Thoracic aorta (tissue), 2 donors: ENCODE measurements at places on chromosomes 2 and 18. TPM values are rescaled to one million over a fixed set of nuclear protein-coding genes. Genes with fewer than 3 reads are reported as not detected.

GRCh38 chr2:101403745-101404144, 16.4 kb upstream of the CREG2 start:
- no peak for DNase-seq

GRCh38 chr2:9378433-9379390, 44.6 kb downstream of the ITGB1BP1 start:
- peak; percentile 26 for DNase-seq

DNA sequence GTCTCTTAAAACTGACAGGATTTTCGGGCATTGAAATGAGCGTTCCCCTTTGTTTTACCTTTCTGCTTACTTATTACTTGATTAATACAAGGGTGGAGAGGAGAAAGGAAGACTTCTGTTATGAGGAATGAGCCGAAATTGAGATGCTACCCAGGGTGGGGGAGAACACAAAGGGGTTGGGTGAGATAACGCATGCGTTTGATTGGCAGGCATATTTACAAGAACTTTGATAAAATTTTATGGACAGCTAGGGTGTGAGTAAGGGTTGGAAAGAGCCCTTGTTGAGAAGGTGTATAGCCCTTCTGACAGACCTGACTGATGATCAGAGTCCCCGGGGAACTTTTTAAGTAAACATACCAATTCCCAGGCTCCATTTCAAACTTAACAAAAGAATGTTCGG, 1.8 kb downstream of the RNF138 start:
- DNase-seq: no peak

DNA sequence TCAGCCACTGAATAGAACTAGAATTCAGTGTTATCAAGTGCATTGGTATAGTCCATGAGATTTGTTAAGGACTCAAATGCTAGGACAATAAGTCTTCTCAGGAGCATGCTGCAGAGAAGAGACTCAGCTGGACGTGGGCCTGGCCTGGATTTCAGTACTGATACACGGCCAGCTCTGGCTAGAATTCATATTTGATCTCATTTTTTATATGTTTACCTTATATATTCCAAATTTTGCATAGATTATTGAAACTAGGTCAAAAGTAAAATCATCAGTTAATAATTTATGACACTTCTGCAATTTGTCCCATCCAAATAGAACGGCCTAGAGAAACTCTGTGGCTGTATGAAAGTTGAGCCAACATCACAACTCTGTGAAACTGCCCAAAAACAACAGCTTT, 262.0 kb downstream of the DLGAP1 start:
- DNase-seq: no peak

DNA sequence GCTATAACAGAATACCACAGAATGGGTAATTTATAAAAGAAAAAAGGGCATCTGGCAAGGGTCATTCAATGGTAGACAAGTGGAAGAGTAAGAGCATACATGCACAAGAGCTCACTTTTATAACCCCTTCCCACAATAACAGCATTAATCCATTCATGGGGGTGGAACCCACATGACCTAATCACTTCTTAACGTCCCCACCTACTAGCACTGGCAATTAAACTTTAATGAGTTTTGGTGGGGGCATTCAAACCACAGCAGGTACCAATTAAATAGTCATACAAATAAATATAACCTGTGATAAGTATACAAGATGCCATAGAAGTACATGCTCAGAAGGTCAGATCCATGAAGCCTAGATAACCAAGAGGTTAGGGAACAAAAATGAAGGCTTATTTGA, 48.6 kb downstream of the ROCK1 start:
- no peak for DNase-seq

DNA sequence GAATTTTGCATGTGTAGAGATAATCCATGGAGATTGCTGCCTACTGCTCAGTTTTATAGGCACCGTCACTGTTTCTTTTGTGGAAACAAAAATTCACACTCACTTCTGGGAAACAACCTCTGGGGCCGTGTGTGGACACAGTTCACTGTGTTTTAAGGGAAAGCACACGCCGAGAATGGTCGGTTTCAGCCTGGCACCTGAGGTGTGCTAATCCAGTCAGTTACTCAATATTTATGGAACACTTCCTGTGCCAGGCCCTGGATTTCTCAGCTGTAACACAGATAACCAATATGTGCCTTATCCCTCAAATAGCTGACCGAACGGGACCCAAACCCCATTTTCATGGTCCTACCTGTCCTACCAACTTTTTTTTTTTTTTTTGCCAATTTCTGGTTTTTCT, 179.6 kb downstream of the MGAT5 start:
- no peak for DNase-seq

DNA sequence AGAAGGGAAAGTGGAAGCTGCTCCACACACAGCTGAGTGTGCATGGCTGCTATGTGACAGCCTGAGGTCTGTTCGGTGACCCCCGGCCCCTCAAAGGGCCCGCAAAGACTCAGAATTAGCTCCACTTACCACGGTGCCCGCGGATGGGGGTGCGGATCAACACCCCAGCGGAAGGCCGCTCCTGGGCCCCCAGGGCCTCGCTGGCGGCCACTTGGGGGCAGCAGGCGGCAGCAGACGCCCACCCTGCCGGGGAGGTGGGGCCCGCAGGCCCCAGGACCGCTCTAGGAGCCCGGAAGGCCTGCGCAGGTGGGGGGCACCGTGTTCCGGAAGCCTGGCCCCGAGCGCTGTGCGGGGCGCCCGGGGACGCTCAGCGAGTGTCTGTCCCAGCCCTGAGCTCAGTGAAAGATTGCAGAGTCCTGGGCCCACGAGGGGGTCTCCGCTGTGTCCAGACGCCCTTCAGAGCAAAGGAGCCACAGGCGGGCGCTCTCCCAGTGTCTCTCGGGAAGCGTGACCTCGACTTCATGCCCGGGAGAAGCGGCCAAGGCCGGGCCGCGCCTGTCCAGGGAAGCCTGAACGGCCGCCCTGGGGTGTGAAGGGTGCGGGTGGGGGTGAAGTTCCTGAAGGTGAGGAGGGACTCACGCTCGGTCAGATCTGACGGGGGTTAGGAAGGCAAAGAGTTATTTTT, 118.7 kb downstream of the VAPA start:
- no peak for DNase-seq

DNA sequence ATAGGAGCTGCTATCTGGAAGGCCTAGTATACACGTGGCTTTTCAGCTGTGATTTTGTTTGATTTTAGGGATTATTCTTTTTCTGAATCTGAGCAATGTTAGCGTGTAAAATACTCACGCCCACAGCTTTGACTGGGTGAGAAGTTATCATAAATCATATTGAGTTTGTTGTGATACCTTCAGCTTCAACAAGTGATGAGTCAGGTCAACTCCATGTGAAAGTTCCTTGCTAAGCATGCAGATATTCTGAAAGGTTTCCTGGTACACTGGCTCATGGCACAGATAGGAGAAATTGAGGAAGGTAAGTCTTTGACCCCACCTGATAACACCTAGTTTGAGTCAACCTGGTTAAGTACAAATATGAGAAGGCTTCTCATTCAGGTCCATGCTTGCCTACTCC, at the start of gene GKN1:
Gene GKN1 (plus strand): TSS at position 386 of the 400 bp plus-strand sequence. CDS start 42 bp downstream, outside the sequence.
- DNase-seq: no peak

DNA sequence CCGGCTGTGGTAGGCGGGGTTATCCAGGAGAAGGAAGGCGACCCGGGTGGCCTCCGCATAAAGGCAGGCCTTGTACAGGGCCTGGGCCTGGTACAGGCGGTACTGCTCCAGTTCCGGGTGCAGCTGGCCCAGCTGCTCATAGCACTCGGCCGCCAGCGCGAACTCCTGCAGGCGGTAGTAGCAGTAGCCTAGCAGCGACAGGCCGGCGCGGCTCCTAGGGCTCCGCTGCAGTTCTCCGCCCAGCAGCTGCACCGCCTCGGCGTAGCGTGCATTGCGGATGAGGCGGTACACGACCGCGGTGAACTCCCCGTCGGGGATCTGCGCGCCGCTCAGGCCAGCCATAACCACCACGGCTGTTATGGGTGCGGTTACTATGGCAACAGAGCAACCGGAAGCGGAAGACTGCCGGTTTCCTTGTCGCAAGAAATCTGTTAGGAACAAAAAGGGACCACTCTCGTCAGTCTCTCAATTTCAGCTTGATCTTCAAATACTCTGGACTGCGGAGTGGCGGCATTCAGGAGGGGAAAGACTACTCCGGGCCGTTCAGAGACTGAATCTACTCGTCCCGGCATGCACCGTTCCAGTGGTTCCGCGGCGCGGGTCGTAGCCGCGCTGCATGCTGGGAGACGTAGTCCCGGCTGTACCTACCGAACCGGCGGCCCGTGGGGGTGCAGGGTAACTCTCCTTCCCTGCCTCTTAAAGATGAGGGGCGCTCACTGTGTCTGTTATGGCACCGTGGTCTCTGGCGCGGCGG, 160.0 kb downstream of the AGPS start:
- peak; percentile 62 for DNase-seq

DNA sequence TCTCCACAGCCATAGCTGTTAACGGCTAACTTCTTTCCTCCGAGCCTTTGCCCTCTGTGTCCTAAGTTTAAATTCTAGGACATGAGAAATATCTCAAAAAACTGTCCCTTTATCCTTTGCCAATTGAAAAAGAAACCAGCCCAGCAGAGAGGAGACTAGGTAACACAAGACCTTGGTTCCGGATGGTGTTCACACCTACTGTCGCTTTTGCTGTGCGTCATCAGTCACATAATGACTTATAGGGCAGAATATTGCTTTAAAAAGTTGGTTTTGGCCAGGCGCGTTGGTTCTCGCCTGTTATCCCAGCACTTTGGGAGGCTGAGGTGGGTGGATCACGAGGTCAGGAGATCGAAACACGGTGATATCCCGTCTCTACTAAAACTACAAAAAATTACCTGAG, 66.2 kb downstream of the SP3 start:
- no peak for DNase-seq

DNA sequence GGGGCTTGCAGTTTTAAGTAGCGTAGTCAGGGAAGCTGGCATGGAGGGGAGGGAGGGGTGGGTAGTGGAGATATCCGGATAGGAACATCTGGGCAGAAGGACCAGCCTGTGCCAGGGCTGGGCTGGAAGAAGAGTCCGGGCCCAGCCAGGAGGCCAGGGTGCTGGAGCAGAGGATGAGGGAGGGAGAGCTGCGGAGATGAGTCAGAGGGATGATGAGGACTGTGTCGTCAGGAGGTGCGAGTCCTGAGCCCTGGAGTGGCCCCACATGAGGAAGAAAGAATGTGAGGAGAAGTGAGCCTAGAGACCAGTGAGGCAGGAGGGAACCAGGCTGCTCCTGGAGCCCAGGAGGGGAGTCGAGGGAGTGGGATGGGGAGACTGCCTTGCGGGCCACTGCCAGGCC, 82.4 kb downstream of the CTIF start:
- no peak for DNase-seq

DNA sequence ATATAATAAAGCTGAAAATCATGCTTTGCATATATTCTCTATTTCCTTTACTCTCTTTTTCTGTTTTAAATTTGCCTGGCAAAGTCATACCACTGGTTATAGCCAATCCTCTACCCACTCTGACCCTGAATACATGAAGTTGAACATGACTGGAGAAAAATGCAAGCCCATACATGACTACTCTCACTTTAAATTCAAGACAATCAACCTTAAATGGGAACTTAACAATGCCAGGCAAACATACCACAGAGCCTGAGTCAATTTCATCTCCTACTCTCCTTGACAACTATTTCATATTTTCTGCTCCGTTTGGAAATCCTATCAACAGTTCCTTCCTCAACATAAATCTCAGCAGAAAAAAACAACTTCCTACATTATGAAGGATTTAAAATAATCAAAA, 22.6 kb downstream of the RAD51AP2 start:
- DNase-seq: no peak

CDK5R2 gene
- not detected for total RNA-seq

SULT1C2 gene
- not detected for total RNA-seq

ARHGAP28 gene
- total RNA-seq: 1.8 TPM
